ENCODE measurements at places on chromosomes 7 and 10.

DNA sequence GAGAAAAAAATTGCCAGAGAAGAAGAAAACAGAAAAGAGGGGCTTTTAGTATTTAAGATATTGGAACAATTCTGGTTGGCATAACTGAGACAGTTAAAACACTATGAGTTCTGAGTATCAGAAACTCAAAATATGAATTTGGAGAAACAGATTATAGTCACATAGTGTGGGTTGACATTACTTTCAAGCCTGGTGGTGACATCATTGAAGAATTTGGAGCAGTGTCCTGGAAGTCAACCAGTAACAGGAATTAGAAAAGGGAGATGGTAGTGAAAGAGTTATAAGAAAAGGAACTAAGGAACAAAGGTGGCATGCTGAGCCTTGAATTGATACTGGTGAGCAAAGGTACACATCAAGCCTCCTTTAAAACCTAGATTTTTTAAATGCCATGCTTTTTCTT is 88.2 kb downstream of the ZNF438 start:
- DNase-seq, result no peak

GRCh38 chr10:118816471-118817168 is 61.9 kb upstream of the CACUL1 start:
- no peak for DNase-seq

GRCh38 chr10:48572414-48572813 is 32.5 kb downstream of the ARHGAP22 start:
- DNase-seq, result no peak

GRCh38 chr10:101311185-101312066 is 42.5 kb upstream of the BTRC start:
- DNase-seq, result no peak

DNA sequence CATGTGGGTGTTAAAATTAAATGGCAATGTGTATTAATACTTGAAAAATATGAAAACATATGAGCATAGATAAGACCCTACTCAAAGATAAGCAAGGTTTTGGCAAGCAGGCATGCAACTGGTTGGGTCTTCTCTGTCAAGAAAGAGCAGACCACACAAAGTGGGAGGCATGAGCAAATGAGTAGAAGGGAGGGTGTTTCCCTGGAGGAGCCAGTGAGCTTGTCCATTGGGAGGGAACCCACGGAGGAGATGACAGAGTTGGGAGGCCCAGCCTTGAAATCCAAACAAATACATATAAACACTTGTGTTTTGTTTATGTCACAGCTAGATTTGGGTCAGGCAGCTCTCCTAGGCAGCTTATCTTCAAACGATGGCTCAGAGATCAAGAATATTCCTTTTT is 134.5 kb upstream of the CXCL12 start:
- no peak for DNase-seq

DNA sequence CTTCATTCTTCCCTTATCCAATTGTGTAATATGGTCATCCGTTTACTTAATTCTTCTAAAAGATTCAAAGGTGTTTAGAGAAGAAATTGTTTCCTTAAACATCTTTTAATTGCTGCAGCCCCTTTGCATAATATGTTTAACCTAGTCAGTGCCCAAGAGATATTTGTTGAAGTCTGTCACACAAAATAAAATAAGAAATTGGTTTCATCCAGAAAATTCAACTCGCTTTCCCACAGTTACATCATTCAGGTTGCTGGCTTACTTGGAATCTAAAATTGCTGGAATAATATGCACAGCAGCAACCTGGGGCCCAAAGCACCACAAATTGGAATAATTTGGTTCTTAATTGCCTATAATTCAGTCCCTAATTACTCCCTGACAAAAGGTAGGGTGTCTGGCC is 155.1 kb upstream of the ETV1 start:
- no peak for DNase-seq

GRCh38 chr10:31033147-31033546 is 1.5 kb upstream of the ZNF438 start:
- no peak for DNase-seq

- DNase-seq, result no peak
Observed at GRCh38 chr7:33706771-33707200, 198.6 kb upstream of the BMPER start.

DNA sequence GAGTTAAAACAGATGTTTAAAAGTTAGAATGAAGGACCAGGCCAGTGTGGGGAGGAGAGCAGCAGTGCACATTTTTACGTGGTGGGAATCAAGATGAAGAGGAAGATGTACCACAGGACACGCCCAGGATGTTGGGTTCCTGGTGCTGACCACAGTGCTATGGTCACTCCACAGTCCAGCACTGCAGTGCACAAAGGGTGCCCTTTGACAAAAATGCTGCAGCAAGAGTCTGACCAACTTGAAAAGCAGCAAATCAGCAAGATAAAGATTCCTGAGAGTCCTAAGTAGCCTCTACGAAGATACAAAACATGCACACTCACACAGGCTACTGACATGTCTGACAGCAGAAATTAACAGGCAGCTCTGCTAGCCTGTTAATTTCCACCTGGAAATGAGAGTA is 107.1 kb downstream of the PIP4K2A start:
- DNase-seq, result no peak

GRCh38 chr7:50330696-50331095 is 26.2 kb downstream of the IKZF1 start:
- no peak for DNase-seq

- DNase-seq, result no peak
Observed at GRCh38 chr10:66836771-66837170, 89.1 kb upstream of the LRRTM3 start.

GRCh38 chr10:13990392-13990805 is 340.3 kb downstream of the FRMD4A start:
- DNase-seq, result no peak
